ENCODE measurements at places on chromosomes 16 and 17.

DNA sequence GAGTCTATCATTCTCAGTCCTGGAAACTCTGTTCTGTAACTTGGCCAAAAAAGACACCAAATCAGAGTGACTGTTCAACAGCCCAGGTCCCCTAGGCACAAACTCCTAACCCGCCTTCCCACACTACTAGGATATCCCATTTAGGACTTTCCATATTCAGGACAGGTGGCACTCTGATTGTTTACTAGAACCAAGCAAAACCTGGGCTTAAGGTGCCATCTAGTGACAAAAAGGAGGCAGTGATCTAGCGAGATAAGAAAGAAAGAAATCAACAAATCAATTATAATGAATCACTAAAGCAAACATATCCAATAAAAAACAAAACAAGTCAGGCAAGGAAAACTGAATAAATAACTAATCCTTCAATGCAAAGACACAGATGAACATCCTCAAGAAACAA is 203.9 kb downstream of the CEP112 start:
- DNase-seq = peak; percentile 14

DNA sequence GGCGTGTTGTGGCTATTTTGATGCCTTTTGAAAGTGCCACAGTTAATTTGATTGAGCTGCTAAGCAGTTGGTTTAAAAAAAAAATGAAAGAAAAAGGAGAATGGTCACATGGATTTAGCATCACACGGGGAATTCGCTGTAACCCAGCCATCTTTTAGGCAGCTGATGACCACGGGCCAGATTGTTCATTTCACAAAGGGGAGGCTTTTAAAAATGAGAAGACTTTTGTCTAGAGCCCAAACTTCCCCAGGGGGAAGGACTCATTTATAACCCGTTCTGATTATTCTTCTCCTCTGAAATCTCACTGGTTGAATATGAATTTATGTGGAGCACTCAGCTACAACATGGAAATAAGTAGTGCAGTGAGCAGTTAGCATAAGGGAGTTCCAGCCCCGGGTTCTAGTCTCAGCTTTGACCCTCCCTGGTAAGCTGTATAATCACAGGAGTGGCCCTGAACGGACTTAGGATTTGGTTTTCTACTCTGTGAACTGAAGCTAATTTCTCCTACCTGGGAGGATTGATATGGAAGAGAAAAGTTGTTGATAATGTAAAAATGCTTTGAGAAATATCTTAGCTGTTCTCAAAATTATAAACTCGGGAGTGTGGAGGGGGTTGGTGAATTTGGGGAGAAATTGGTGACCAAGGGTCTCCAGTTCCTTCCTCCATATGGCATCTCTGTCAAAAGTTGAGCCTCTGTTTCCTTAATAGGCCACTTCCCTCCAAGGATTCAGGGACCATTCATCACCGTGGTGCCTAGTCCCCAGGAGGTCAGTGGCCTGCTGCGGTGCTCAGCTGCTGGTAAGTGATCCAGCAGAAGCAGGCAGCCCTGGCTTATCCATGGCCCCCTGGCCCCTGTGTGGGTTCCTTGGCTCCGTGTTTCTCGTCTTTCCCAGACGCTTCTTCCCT is 76.4 kb upstream of the TBX2 start:
- no peak for DNase-seq

- no peak for DNase-seq
These were observed 12.9 kb downstream of the MAP1LC3B start for GRCh38 chr16:87404764-87405625.

DNA sequence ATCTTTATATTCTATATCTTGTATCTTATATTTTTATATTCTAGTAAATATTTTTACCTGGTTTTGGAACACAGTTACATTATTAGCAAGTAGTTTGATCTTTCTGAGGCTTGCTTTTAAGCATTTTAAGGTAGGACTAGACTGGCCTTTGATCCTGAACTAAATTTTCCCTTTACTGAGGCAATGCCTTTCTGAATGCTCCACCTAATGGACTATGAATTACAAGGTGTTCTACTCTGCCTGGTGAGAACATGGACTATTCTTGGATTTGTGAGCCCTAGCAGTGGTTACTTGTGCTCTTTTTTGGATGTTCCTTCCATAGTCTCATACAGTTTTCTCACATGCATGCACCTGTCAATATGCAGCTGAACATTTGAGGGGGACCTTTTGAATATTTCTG is 32.5 kb upstream of the SMIM36 start:
- DNase-seq = no peak

Data from GM04504 (cell line).